Stomach (tissue), 19 donors: ENCODE measurements at places on chromosomes 4 and X.

GRCh38 chrX:128739539-128739938 is 687.3 kb upstream of the ACTRT1 start:
- no peak for DNase-seq

GRCh38 chrX:107505223-107505622 is 55.8 kb downstream of the FRMPD3 start:
- DNase-seq = no peak

GRCh38 chr4:117331817-117332216 is 246.4 kb upstream of the TRAM1L1 start:
- DNase-seq = no peak

DNA sequence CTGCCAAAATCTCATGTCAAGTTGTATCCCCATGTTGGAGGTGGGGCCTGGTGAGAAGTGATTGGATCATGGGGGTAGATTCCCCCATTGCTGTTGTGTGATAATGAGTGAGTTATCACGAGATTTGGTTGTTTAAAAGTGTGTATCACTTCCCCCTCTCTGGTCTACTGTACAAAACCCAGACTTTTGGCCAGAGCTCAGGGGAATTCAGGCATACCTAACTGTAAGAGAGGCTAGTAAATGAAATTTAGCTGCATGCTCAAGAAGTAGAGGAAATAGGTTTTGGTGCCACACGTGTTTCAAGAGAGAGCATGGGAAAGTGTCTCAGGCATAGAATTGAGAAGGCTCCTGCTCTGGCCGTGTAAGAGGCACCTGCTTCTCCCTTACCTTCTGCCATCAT is 190.5 kb upstream of the GALNTL6 start:
- DNase-seq = no peak

- peak; percentile 35 for DNase-seq
Measured at GRCh38 chrX:135505351-135505750, 15.1 kb upstream of the INTS6L start.

- DNase-seq = no peak
Measured at GRCh38 chr4:169854090-169854489, 96.3 kb upstream of the HPF1 start.
